HT-29 (cell line): ENCODE measurements at places on chromosomes 1 and 21. TPM values are rescaled to one million over a fixed set of nuclear protein-coding genes. Genes with fewer than 3 reads are reported as not detected.

The SLAMF6 gene
- total RNA-seq = not detected in 2 replicates

DNA sequence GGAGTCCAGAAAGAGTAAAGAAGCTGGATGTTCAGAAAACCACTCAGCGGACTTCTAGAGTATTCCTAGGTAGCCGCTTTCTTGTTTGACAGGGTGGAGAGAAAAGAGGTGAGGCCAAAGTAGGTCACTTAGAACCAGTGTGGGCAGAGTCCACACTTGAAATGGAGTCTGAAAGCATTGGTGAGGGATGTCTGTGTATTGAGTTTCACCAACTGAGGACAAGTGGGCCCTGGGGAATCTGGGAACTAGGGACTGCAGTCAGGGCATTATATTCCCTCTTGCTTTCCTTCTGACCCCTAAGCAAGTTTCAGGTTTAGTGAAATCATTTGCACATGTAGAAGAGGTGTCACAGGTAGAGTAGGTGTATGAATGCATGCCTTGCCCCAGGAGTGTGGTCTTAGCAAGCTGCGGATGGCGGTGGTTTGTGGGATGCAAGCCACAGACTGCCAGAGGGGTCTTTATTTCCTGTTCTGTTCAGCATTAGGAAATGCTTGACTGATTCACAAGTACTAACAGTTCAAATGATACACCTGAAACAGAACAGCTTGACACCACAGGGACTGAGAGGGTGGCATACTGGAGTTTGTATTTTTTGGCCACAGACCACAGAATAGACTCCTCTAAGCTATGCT lies 1.1 kb upstream of the GNG12 start:
- DNase-seq = no peak

- no peak for DNase-seq
These were observed 119.2 kb downstream of the TM2D1 start for GRCh38 chr1:61605607-61606321.

The OR2T2 gene
- total RNA-seq = not detected in 2 replicates

- DNase-seq = no peak
These were observed 10.8 kb upstream of the EYA3 start for GRCh38 chr1:28099050-28099769.

- no peak for DNase-seq
These were observed 4.8 kb downstream of the PSMD4 start for GRCh38 chr1:151259351-151259750.

The FCGR3B gene
- total RNA-seq = not detected in 2 replicates

DNA sequence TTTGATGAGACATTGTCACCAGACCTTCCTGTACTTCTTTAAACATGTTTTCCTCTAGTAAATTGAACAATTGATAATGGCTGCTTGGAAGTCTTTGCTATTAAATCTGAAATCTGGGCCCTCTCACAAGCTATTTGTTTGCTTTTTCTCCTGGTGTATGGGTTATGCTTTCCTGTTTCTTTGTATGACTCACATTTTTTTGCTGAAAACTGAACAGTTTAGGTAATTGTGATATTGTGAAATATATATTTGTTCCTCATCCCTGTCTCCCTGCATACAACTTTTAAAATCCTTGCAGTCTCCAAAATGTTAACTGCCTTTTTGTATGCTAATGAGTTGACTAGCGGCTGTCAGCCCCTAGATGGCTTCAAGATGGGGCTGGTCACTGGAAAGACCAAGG lies 61.6 kb downstream of the MAP3K21 start:
- DNase-seq = no peak

The CLCNKA gene
- not detected in 2 replicates for total RNA-seq

The WNT9A gene
- not detected in 2 replicates for total RNA-seq

The PLCH2 gene
- total RNA-seq = 3.1 and 5.3 TPM in 2 replicates

GRCh38 chr1:117231312-117231711 lies 20.6 kb upstream of the VTCN1 start:
- DNase-seq = no peak

GRCh38 chr1:68221001-68221979 lies 11.0 kb downstream of the WLS start:
- no peak for DNase-seq
